ENCODE measurements at places on chromosomes 6 and 20. TPM values are rescaled to one million over a fixed set of nuclear protein-coding genes. Genes with fewer than 3 reads are reported as not detected.

- no peak overlapping the region for H3K4me3 ChIP-seq
- H3K27ac ChIP-seq, result no peak overlapping the region
- H3K27me3 ChIP-seq, result no peaks in the 10 kb centered on the region
- H3K4me1 ChIP-seq, result no peaks in the 10 kb centered on the region
- DNase-seq, result no peak
- no peaks in the 10 kb centered on the region for H3K36me3 ChIP-seq
These were observed 266.1 kb upstream of the RNF24 start for GRCh38 chr20:4281258-4282055.

DNA sequence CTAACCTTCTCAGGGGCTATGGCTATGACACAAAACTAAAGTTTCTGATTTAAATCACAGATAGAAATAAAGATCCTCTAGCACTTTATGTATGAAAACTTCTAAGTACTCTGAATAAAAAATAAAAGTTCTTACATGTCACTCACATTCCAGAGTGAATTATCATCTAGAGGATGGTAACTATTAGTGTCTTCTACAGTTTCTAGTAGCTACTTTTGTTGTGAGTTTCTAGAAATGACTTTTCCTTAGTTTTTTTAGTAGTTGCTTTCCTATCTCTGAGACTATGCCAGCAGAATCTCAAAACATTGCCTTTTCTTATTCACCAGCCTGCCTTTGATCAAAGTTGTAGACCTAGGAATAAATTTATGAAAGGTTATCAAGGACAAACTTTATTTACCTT is 10.1 kb downstream of the ZNF318 start:
- no peaks in the 10 kb centered on the region for H3K4me1 ChIP-seq
- no peaks in the 10 kb centered on the region for H3K27me3 ChIP-seq
- no peak overlapping the region for H3K27ac ChIP-seq
- no peak for DNase-seq

- peaks cover 3% of the 10 kb centered on the region for H3K4me1 ChIP-seq
- H3K27me3 ChIP-seq, result no peaks in the 10 kb centered on the region
- no peak overlapping the region for H3K27ac ChIP-seq
These were observed 33.3 kb upstream of the JAG1 start for GRCh38 chr20:10707068-10707467.

DNA sequence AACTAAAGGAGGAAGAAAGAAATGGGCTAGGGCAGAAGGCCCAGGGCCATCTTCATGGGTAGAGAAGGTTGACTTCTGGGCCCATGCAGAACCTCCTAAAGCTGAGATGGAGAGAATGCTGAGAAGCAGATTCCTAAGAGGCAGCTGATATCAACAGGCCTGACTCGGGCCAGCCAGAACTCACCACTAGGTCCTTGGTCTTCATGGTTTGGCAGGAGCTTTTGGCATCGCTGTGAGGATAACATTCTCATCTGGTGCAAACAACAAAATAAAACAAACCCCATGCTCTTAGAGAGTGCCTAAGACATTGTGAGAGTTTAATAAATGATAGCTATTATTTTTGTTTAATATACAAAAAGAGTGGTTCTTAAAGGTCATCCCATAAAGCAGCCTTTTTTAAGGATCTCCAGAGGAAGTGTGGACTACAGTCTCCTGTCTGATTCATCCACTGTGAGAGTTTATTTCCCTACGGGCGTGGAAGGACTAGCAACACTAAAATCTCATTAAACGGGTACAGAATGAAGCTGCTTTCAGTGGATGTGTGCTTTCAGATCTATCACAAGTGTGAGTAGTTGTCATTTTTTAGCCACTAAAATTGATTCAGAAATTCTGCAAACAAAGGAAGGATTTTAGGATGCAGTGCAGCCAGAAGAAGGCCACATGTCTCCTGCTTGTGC is 160.0 kb downstream of the PLCB4 start:
- no peaks in the 10 kb centered on the region for H3K27me3 ChIP-seq
- no peaks in the 10 kb centered on the region for H3K4me1 ChIP-seq
- no peak for DNase-seq
- no peaks in the 10 kb centered on the region for H3K36me3 ChIP-seq

DNA sequence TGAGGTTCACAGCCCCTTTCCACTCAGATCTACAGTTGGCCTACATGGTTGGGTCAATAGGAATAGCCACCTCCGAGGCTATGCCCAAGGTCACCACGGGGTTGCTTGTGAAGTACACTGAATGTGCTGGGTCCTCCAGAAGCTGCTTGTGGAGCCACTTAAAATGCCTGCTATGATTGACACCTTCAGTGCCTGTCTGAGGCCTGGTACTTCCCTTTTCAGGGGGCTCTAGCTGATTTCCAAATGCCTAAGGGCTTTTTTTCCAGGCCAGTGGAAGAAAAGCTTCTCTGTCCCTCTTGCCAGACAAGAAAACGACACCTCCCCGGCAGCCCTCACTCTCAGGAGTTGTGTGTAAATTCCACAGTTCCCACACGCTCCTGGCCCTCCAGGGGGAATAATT is 6.3 kb upstream of the NXT1 start:
- no peak overlapping the region for H3K4me3 ChIP-seq
- no peaks in the 10 kb centered on the region for H3K27me3 ChIP-seq
- DNase-seq, result no peak
- H3K4me1 ChIP-seq, result peaks cover 3% of the 10 kb centered on the region
- no peak overlapping the region for H3K27ac ChIP-seq

DNA sequence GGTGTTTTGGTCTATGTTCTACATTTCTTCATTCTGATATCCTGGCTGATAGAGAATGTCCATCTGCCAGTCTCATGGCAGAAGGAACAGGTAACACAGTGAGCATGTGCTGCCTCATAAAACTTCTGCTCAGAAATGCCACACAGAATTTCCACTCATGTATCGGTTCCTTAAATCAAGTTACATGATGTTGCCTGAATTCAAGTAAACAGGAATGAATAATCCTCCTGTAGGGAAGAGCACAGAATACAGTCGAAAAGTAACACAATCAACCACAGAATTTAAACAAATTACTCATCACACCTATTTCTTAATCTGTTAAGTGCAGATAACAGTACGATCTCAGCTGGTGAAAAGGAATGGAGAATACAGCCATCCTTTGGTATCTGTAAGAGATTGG is 74.7 kb downstream of the FAM217A start:
- no peak overlapping the region for H3K27ac ChIP-seq
- no peaks in the 10 kb centered on the region for H3K27me3 ChIP-seq
- H3K4me1 ChIP-seq, result no peaks in the 10 kb centered on the region
- no peak overlapping the region for H3K4me3 ChIP-seq
- DNase-seq, result no peak

DNA sequence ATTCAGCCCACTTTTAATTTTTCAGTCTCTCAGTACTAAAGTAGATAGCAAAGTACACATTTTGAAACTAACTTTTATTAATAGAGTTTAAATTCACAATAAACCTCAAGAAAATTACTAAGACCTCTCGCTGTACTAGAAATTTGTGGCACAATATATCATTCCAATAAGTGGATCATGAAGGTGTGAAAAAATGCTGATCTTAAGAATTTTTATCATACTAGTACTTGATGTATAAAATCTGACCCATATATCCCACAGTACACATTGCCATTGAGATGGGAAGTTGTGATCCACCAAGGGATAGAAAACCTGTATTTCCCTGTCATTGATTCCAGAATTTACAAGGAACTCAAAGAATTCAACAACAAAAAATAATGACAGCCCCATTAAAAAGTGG is 85.7 kb downstream of the DCDC2 start:
- no peak overlapping the region for H3K27ac ChIP-seq
- no peak overlapping the region for H3K4me3 ChIP-seq
- DNase-seq, result no peak
- no peaks in the 10 kb centered on the region for H3K36me3 ChIP-seq
- H3K4me1 ChIP-seq, result no peaks in the 10 kb centered on the region

DNA sequence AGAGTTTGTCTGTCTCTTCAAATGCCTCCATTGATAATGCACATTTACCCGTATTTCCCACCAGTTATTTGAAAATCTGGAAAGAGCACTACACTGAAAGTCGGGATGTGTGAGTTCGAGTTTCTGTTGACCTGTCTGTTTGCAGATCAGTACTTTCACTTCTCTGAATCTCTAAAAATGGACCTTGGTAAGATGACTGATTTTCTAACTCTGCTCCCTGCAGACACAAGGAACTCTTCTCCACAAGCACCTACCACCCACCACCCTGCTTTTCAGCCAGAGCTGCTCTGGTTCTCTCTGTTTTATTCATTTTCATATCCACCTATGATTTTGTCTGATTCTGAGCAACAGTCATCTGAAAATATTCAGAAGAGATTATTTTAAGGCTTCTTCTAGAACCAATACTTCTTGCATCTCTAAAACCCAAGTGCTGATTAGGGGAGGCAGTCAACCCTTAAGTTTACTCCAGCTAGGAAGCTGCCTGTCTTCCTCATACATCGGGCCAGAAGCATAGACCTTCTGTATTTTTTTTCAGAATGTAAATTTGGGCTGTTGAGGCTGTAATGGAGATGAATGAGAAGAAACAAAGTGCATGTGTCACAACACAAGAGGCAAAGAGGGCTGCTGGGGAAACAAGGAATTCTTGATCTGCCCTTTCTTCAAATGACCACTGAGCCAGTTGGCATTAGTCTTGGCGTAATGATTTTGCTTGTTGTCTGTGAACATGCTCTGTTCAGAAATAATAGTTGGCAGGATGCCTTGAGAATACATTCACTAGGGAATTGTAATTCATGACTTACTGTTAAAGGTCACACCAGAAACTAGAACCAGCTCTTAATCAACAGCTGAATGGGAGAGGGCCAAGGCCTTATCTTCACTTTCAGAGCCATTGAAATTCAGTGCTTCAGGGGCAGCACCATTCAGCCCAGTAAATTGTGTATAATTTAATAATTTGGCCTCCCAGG is 85.4 kb upstream of the MYLIP start:
- no peak overlapping the region for H3K4me3 ChIP-seq
- no peak overlapping the region for H3K27ac ChIP-seq
- no peaks in the 10 kb centered on the region for H3K36me3 ChIP-seq

GRCh38 chr20:50913690-50914375 is 17.4 kb downstream of the ADNP start:
- peak overlapping the region; percentile 2 for H3K27ac ChIP-seq
- no peak overlapping the region for H3K4me3 ChIP-seq
- no peak for DNase-seq
- no peaks in the 10 kb centered on the region for H3K36me3 ChIP-seq
- no peaks in the 10 kb centered on the region for H3K4me1 ChIP-seq
- no peaks in the 10 kb centered on the region for H3K27me3 ChIP-seq

DNA sequence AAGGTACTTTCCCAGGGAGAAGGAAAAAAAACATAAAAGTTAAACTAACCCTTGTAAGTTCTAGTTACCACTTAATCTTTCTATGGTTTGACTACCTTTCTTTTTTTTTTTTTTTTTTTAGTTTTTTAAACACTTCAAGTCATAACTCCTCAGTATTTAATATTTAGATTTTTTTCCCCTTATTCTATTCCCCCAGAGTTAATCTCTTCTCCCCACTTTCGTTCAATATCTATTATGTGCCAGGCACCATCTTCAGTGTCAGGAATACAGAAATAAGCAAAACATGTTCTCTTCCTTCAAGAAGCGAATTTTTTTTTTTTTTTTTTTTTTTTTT is 62.0 kb upstream of the LOC128125822 start:
- no peaks in the 10 kb centered on the region for H3K4me1 ChIP-seq
- H3K27ac ChIP-seq, result no peak overlapping the region
- H3K36me3 ChIP-seq, result no peaks in the 10 kb centered on the region
- no peak for DNase-seq
- no peaks in the 10 kb centered on the region for H3K27me3 ChIP-seq

GRCh38 chr6:56509031-56509430 is 133.7 kb downstream of the DST start:
- H3K27ac ChIP-seq, result peak overlapping the region; percentile 60
- no peak for DNase-seq
- no peaks in the 10 kb centered on the region for H3K27me3 ChIP-seq

- no peaks in the 10 kb centered on the region for H3K36me3 ChIP-seq
- no peaks in the 10 kb centered on the region for H3K4me1 ChIP-seq
- no peak for DNase-seq
- no peak overlapping the region for H3K27ac ChIP-seq
- H3K4me3 ChIP-seq, result no peak overlapping the region
These were observed 185.6 kb downstream of the TSHZ2 start for GRCh38 chr20:53157443-53158408.

DNA sequence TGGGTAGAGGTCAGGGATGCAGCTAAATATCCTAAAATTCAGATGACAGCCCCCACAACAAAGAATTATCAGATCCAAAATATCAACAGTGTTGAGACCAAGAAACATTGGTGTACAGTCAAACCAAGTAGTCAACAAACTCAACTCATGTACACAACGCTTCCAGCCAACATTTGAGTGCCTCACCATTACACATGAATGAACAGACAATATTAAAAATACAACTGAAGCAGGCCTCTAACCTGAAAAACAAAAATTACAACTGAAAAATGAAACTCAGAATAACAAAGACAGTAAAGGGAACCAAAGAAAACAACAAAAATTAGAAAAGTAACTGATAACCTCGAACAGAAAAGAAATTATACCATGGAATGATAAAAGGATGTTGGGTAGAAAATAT is 46.2 kb downstream of the HACE1 start:
- H3K4me3 ChIP-seq, result no peak overlapping the region
- H3K27me3 ChIP-seq, result no peaks in the 10 kb centered on the region
- no peaks in the 10 kb centered on the region for H3K4me1 ChIP-seq
- no peaks in the 10 kb centered on the region for H3K36me3 ChIP-seq
- no peak for DNase-seq

- no peaks in the 10 kb centered on the region for H3K27me3 ChIP-seq
- H3K4me1 ChIP-seq, result no peaks in the 10 kb centered on the region
- no peaks in the 10 kb centered on the region for H3K36me3 ChIP-seq
- peak; percentile 64 for DNase-seq
These were observed 140.5 kb upstream of the ATXN1 start for GRCh38 chr6:16901782-16902181.

GRCh38 chr6:65546894-65547293 is 160.1 kb downstream of the EYS start:
- no peaks in the 10 kb centered on the region for H3K36me3 ChIP-seq
- no peaks in the 10 kb centered on the region for H3K27me3 ChIP-seq
- no peak overlapping the region for H3K4me3 ChIP-seq
- H3K27ac ChIP-seq, result no peak overlapping the region

GRCh38 chr6:23137611-23138010 is 568.2 kb downstream of the HDGFL1 start:
- no peak overlapping the region for H3K27ac ChIP-seq
- DNase-seq, result no peak
- H3K36me3 ChIP-seq, result no peaks in the 10 kb centered on the region
- H3K4me3 ChIP-seq, result no peak overlapping the region
- no peaks in the 10 kb centered on the region for H3K4me1 ChIP-seq

GRCh38 chr6:46653439-46654195 is 842 bp downstream of the SLC25A27 start:
- peaks cover 15% of the 10 kb centered on the region for H3K4me1 ChIP-seq
- H3K36me3 ChIP-seq, result peaks cover 7% of the 10 kb centered on the region
- no peaks in the 10 kb centered on the region for H3K27me3 ChIP-seq

GRCh38 chr6:110180228-110181008 is at the start of gene CDC40:
CDC40 (plus strand) TSS chr6:110180427; CDS start chr6:110180445, 18 bp downstream.
- H3K27me3 ChIP-seq, result no peaks in the 10 kb centered on the region
- peak; percentile 61 for DNase-seq
- H3K27ac ChIP-seq, result peak within 1 kb of the TSS; percentile 76
- peaks cover 31% of the 10 kb centered on the region for H3K4me1 ChIP-seq

The OR2B6 gene
- not detected for total RNA-seq

The FANCE gene
- total RNA-seq, result 3.4 TPM

The C20orf141 gene
- not detected for total RNA-seq

The SLX4IP gene
- total RNA-seq, result 2.0 TPM

The PRDM13 gene
- total RNA-seq, result not detected

The NOTCH4 gene
- 22.5 TPM for total RNA-seq

The SLC25A27 gene
- total RNA-seq, result 6.2 TPM

The TSHZ2 gene
- 3.3 TPM for total RNA-seq

The CCNC gene
- 17.6 TPM for total RNA-seq
